NCI-H524 (cell line): ENCODE measurements at places on chromosomes 7 and 10.

- no peak for DNase-seq
Observed at GRCh38 chr10:8055420-8056349, 1.2 kb downstream of the GATA3 start.

GRCh38 chr7:77391230-77391629 is 24.9 kb downstream of the GSAP start:
- DNase-seq: no peak

GRCh38 chr7:73437621-73438416 is 4.2 kb downstream of the FZD9 start:
- DNase-seq: no peak

DNA sequence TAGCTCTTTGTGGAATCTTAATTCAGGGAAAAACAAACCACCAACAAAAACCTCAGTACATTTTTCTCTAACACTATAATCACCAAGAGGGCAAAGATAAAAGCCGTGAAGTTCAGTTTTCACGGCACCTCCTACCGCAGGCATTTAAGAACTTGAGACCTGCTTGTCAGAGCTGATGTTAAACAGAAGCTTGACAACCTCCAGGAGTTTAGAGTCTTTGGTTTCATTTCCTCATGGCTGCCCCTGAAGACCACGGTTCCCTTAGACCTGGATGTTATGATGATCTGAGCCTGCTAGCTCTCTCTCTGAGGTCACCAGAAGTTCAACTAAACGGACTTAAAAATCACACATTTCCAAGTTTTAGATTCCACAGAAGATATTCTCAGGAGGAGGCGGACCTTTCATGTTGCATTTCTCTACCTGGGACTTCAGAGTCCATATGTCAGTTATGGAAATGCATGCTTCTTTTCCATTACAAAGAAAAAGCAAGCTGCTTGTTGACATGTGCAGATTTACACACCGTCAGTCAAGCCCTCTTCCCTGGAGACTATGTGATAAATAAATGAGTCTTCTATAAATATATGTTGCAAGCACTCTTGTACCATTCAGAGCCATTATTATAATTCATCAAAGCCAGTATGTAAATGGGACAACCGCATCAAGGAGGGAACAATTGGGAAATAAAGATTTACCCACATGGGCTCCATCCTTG is 258.0 kb downstream of the GFRA1 start:
- no peak for DNase-seq

- no peak for DNase-seq
Observed at GRCh38 chr10:99084161-99084560, 151.5 kb downstream of the HPSE2 start.

DNA sequence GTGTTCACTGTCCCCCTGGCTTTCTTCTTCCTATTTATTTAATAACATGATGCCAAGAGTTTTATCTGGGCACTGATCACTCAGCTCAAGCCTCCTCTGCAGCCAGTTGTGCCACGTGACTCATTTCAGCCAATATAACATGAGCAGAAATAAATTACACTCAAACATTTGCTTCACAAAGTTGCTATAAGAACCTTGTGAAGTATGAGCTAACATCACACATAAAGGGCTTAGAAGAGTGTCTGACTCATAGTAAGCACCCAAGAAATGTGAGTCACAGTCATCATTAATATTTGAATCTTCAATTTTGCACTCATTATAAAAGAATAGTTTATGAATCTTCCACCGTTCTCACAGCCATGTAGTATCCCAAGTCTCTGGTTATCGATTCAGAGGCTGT is 414.6 kb upstream of the NPVF start:
- no peak for DNase-seq

GRCh38 chr7:101747053-101747878 is 70.2 kb upstream of the CUX1 start:
- DNase-seq: no peak

DNA sequence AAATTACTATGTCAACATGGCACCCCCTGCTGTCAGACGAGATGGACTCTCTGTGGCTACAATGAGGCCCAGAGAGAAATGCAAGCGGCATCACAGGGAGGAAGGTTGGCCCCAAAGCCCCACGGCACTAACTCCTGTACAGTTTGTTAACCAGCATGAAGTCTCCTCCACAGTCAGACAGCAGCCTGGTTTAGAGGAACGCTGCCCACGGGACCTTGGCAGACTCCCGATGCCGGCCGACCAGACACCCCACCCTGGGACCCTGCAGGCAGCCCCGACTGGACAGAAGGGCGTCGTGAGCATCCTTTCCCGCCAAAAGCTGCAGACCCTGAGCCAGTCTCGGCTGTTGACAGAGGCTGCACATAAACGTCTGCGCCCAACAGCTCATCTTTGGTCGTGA is 158.8 kb downstream of the DIP2C start:
- DNase-seq: no peak

GRCh38 chr7:18198868-18199267 is 171.2 kb upstream of the PRPS1L1 start:
- DNase-seq: no peak

DNA sequence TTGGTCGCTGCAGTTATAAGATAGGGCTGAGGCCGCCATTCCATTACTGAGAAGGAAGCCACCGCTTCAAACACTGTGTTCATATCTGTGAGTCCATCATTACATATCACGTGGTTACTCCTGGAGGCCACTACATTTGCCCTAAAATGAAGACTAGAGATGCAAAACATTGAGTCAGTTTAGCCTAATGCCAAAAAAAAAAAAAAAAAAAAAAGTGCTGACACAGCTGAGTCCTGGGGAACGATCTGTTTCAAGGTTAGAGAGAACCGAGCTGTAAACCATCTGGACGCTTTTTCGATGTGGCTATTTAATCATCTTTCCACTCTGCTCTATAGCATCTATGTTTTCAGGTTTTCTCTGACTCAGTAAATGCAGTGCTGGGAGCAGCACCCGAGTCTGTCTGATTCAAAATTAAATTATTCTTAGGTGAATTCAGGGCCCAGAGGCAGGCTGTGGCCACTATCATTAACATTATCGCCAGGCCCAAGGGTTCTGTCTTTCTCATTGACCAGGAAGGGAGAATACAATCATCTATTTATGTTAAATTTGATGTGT is 449.1 kb downstream of the PAXIP1 start:
- DNase-seq: no peak

DNA sequence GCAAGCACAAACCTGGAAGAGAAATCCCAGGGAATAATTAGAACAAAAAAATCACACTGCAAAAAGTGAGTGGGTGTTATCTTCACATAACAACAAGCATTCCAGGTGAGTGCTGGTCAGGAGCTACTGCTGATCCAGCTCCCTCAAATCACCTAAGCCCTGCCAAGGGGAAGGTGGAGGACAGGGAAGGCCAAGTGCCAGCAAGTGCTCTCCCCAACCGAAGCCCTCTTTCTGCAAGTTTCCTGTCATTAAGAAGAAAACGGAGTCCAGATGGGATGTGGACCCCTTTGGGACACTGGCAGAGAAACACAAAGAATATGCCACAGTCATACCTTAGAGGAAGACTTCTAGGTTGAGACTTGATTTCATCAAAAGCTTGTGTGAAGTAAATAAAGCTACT is 933.0 kb upstream of the ZNF722 start:
- no peak for DNase-seq

- no peak for DNase-seq
Observed at GRCh38 chr7:94179466-94179865, 175.3 kb upstream of the BET1 start.

DNA sequence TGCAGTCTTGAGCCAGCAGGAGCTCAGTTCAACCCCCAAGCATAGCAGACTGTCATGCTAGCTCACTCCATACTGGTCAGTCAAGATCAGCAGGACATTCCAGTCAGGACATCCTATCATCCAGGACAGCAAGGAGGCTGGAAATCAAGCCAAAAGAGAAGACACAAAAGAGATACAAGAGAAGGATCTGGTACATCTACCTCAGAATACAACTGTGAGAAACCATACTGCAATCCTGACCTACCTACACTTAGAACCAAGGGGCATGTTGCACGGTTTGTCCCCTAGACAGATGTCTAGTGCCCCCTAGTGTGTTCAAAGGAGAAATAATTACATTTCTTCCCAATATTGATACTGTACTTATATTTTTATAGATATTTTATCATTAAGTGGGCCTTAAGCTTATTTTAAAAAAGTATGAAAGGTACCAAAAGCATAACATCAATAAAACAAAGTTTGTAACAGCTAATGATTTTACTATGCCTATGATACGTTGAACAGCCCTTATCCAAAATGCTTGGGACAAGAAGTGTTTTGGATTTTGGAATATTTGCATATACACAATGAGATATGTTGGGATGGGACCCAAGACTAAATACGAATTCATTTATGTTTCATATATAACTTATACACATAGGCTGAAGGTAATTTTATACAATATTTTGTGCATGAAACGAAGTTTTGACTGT is 26.7 kb downstream of the ERCC6 start:
- DNase-seq: peak; percentile 0

DNA sequence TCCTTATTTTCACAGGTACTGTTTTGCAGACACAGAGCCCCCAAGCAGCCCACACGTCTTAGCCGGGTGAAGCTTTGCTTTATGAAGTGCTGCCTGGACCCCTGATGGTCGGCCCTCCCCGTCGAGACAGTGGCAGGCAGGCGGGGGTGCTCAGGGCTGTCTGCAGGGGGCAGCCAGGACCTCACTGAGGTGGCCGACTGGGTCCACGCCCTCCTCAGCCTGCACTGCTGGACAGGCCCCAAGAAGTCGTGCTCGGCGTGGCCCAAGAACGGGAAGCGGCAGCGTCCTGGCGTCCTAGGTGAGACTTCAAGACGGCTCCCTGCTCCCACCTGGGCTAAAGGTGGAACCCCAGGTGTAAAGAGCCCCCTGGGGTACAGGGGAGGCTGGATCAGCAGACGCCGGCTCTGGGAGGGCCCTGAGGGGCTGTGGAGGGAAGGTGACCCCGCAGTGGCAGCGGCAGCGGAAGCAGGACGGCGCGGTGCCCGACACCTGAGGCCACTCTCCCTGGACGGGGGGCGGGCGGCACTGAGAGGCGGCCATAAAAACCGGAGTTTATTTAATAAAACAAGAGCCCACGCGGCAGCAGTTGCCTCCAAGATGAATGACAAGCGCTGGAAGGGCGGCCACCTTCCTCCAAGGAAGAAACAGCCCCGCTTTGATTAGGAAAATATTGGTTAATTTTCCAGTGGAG is 179.4 kb downstream of the ELFN1 start:
- DNase-seq: no peak
